Testis (tissue), 5 donors: ENCODE measurements at places on chromosomes 2 and 18. TPM values are rescaled to one million over a fixed set of nuclear protein-coding genes. Genes with fewer than 3 reads are reported as not detected.

GRCh38 chr18:46097431-46097800 lies 680 bp downstream of the ATP5F1A start:
- no peak for DNase-seq

DNA sequence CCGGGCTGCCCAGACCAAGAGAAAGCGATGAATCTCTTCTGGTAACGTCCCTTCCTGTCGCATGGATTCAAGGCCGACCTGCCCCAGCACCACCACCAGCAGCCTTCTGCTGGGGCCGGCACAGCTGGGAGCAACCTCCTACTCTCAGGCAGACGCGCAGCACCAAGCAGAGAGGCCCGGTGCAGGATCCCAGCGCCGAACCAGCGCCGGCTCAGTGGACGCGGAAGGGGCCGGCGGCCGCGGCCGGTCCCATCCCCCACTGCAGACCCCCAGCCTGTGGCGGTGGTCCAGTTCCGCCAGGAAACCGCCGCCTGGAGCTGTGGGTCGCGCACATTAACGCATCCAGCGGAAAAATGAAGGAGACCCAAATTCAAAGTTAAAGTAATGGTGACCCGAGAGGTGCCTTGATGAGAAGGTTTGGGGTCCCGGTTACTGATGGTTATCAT lies 525 bp upstream of the MAL start:
- DNase-seq, result no peak

GRCh38 chr18:11387880-11388279 lies 221.5 kb upstream of the SLC35G4 start:
- DNase-seq, result peak; percentile 48

DNA sequence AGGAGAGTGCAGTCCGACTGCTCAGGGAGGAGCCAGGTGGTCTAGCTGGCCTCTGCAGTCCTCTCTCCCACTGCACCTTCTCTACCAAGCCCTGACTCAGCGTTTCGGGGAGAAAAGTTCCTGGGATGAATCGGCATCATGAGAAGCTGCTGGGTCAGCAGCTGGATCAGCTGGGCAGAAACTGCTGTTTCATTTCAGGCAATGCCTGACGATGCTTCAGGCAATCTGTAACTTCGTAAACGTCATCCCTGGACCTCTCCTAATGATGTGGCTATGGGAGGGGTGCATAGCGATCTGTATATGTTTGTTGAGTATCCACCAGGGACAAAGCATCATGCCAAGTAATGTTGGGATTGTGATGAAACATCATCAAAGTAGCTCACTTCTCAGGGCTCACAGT lies 20.7 kb downstream of the LIPG start:
- DNase-seq, result no peak

FBXO41 gene
- total RNA-seq, result 11.1 TPM

GRCh38 chr2:31893094-31893493 lies 117.7 kb downstream of the MEMO1 start:
- DNase-seq, result no peak

SCN9A gene
- total RNA-seq, result 117 TPM

- DNase-seq, result no peak
These were observed 218.1 kb downstream of the HNMT start for GRCh38 chr2:138182250-138182936.

KCNG2 gene
- total RNA-seq, result 7.6 TPM

- no peak for DNase-seq
These were observed 108.3 kb downstream of the ATL2 start for GRCh38 chr2:38268691-38269327.

DNA sequence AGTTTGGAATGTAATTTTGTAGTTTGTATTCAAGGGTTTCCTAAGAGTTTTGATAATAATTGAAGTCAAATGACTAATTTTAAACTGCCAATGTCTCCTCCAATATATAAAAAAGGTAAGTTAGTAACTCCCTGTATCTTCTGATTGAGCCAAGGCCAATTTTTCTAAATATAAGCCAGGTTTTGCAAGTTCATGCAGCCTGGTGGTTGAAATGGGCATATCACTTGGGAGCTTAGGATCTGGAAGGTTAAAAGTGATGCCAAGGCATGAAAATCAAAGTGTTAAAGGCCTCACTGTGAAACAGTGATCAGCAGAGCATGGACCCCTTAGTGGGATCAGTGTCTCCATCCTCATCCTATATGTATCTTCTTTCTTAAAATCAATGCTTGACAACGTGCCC lies 60.5 kb downstream of the MERTK start:
- no peak for DNase-seq

ARHGAP28 gene
- total RNA-seq, result 76.8 TPM

CEP76 gene
- 26.7 TPM for total RNA-seq

MEX3C gene
- total RNA-seq, result 161 TPM
